ENCODE measurements at places on chromosomes 4 and X.

DNA sequence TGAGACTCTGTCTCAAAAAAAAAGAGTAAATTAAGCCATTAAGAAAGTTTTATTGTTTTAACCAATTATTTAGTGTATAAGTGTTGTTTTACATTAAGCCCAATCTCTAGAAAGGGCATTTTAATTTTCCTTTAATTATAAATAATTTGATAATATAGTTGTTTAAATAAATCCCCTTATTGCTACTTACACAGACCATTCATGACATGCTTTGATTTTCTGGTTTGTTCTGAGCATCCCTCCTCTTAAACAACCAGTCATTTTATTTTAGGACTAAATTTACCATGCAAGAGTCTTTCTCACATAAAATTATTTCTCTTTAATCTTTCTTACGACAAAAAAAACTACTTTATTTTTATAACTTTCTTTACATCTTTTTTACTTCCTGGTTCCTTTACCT is 23.5 kb upstream of the PAGE5 start:
- DNase-seq = no peak

GRCh38 chr4:94813221-94813620 is 55.5 kb downstream of the BMPR1B start:
- no peak for DNase-seq

- DNase-seq = no peak
These were observed 45.5 kb upstream of the HS3ST1 start for GRCh38 chr4:11474146-11474545.

DNA sequence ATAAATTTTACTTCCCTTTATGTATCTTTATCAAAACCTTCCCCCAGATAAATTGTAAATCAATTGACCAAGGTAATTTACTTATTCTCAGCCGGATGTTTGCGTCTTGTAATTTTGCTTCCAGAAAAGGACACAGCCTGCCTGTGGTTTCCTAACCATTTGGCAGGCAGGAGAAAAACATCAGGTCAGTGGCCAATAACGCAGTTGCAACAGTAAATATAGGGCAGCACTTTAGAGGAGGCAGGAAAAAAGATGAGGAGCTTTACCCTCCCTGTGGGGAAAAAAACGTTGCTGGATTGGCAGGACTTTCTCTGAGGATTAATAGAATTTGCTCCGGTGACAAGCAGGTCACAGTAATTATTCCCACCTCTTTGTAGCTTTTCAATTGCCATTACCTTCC is 2618.1 kb downstream of the ARAP2 start:
- no peak for DNase-seq

DNA sequence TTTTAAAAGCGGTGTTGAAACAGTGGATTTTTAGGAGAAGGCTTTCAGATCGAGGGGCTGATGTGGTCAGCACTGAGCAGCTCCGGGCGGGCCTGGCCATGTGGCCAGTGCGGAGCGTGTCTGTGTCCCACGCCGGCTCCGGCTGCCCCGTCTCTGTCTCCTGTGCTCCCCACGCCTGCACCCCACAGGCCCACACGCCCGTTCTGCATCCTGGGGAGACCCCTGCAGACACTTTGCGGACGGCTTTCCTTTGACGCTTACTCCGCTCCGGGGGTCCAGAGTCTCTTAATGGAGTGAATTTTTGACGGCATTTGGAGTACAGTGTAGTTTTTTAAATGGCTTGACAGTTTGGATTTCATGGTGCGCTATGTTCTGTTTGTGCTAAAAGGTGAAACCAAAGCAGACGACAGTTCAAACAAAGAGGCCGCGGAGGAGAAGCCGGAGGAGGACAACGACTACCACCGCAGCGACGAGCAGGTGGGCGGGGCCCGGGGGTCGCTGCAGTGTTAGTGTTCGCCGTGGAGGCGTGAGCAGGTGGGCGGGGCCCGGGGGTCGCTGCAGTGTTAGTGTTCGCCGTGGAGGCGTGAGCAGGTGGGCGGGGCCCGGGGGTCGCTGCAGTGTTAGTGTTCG is 38.7 kb downstream of the PCGF3 start:
- no peak for DNase-seq

GRCh38 chrX:69616457-69617203 is 717 bp downstream of the EDA start:
- no peak for DNase-seq

DNA sequence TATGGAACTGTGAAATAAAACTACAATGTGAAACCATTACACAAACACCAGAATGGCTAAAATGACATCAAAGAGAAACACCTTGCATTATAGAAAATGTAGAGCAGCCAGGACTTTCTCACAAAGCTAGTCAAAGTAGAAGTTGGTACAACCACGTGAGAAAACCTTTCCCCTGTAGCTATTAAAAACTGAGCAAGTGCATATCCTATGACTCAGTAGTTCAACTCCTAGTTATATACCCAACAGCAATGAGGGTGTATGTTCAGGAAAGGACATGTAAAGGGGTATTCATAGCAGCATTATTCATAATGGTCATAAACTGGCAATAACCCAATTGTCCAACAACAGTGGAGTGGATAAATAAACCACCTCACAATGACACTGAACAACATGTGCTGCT is 177.5 kb upstream of the NUDT10 start:
- no peak for DNase-seq

- no peak for DNase-seq
These were observed 878.1 kb downstream of the RAPGEF2 start for GRCh38 chr4:159980826-159981468.

- no peak for DNase-seq
These were observed 410 bp downstream of the GNL3L start for GRCh38 chrX:54530357-54530900.

- no peak for DNase-seq
These were observed 1566.9 kb downstream of the STIM2 start for GRCh38 chr4:28427306-28428085.

GRCh38 chrX:118948270-118948669 is 26.1 kb upstream of the LONRF3 start:
- no peak for DNase-seq

DNA sequence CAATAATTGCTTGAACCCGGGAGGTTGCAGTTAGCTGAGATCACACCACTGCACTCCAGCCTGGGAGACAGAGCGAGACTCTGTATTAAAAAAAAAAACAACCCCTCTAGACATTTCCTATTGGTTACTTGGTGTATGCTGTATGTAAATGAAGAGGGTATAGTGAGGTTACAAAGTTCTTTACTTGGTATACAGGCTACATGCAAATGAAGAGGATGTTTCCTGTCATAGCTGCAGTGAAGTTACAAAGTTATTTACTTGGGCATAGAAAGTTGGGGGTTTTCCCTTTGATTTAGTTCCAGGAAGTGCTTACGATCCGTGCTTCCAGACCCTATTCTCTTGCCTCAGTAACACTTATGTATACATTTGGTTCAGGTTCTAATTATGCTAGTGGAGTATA is 38.4 kb upstream of the CLNK start:
- DNase-seq = no peak

- peak; percentile 26 for DNase-seq
These were observed 172.4 kb upstream of the MXRA5 start for GRCh38 chrX:3518870-3519269.

GRCh38 chr4:14415146-14415545 is 587.1 kb upstream of the CPEB2 start:
- no peak for DNase-seq

DNA sequence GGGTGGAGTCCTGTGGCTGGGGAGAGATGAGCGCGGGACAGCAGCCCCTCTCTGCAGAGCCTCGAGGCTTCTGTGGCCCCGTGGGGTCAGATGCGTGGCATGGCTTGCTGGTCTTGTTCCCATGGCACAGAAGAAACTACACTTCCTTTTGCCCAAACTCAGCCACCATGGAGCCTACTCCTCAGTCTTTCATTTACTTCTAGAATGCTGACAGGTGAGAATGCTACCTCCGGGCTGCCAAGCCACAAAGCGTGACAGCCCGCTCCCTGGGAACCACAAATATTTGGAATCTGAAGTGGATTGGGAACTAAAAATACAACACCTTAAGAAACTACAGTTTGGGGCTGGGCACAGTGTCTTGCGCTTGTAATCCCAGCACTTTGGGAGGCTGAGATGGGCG is 98.0 kb downstream of the TRAPPC11 start:
- DNase-seq = no peak

DNA sequence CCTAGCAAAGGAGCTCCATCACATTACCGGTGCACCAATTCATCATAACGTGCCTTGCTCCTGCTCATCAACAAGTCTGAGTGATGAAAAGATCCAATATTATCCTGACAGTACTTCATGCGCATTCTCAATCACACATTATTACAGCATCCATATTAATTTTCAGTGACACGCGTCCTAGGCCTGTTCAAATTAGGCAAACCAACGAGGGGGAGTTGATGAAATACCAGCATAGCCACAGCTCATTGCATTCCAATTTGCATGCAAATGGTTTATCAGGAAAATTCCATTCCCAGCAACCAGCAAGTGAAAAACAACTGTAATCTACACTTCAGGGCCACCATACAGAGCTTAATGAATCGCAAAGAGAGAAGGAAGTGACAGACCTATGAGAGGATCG is 236.9 kb downstream of the DCLK2 start:
- DNase-seq = no peak

All from HS-27A (cell line).